Cerebellar nuclear complex (tissue), 1 donor: ENCODE measurements at places on chromosomes 13 and 19.

- no peak for DNase-seq
Observed at GRCh38 chr13:26653310-26653709, 95.8 kb downstream of the WASF3 start.

DNA sequence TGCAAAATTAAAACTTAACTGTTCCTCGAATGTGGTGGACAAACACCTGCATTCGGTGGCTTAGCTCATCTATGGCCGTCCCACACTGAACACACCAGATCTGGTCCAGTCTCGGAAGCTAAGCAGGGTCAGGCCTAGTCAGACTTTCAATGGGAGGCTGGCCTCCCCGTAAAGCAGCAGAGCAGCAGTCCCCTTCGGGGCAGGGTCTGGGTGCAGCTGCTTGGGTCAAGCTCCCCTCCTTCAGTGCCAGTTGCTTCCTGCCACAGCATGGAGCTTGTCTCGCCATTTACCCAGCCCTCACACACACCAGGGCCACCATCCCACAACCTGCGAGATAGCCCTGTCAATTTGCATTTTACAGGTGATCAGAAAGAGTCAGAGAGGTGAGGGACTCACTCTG is 93.2 kb downstream of the TUBA3C start:
- DNase-seq: no peak

DNA sequence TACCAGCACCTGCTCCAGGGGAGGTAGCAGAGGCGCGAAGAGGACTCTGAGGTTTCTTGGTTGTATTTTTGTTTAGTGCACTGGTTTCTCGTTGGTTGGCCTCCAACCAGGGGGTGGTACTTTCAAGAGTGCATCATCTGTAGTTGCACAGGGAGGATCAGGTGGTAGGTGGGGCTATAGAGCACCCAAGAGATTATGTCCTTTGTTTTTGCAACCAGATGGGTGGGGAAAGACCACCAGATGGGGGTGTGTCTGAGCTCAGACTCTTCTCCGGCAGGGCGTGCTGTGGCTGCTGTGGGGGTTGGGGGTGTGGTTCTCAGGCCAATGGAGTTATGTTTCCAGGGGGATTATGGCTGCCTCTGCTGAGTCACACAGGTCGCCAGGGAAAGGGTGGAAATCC is 254.4 kb upstream of the KLF12 start:
- DNase-seq: no peak

- DNase-seq: no peak
Observed at GRCh38 chr19:16199275-16199932, 1.7 kb downstream of the AP1M1 start.

- DNase-seq: no peak
Observed at GRCh38 chr13:51229731-51230130, 7.5 kb downstream of the FAM124A start.

GRCh38 chr13:49421391-49421790 is 22.5 kb downstream of the CAB39L start:
- DNase-seq: no peak

- DNase-seq: no peak
Observed at GRCh38 chr13:106523576-106523975, 11.9 kb downstream of the EFNB2 start.

GRCh38 chr19:28685802-28686201 is 527.1 kb downstream of the UQCRFS1 start:
- DNase-seq: no peak

- no peak for DNase-seq
Observed at GRCh38 chr19:15195371-15196334, 5.1 kb downstream of the NOTCH3 start.

- DNase-seq: no peak
Observed at GRCh38 chr13:33261387-33262061, 24.0 kb downstream of the STARD13 start.

DNA sequence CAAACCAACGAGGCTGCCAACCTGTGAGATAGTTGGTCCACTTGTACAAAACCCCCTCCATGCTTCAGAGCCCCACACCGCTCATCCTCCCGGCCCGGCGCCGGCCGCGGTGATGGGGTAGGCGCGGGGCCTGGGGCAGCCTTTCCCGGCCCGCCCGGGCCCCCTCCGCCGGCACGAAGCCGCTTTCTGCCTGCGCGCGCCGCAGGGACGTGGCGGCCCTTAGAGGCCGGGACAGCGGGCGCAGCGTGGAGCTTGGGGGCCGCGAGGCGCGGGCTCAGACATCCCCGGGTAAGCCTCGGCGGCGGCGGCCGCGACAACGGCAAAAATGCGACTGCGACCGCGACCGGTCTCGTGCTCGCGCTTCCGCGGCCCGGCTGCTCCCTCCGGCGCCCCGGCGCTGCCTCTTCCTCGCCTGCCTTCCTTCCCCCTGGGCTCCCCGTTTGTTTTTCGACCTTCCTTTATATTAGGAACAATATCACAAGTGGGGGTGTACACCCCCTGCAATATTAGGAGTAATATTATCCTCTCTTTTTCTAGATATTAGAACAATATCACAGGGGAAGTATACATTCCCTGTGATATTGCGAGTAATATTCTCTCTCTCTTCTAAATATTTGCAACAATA is 53.9 kb upstream of the CEACAM21 start:
- no peak for DNase-seq

GRCh38 chr19:5367530-5368133 is 27.0 kb upstream of the PTPRS start:
- no peak for DNase-seq

DNA sequence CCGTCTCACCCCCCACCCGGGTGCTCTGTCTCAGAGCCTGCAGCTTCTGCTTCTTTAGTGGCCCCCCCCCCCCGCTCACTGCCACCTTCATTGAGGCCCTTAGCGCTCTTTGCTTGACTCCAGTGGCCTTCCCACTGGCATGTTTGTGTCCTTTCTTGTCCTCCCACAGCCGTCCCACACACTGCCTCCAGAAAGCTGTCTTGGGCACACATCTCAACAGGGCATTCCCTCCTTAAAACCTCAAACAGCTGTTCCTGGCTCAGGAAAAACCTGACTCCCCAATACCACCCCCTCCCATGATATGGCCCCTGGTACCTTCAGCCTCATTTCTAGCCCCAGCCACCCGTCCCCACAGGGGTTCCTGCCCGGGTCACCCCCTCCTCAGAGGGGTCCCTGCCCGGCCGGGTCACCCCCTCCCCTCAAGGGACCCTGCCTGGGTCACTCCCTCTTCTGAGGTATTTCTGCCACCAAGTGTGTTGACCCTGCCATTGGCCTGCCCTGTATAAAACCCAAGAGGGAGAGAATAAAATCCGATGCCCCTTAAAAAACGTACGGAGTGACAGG is 8.9 kb downstream of the B3GLCT start:
- no peak for DNase-seq

- DNase-seq: no peak
Observed at GRCh38 chr13:51283371-51283770, 56.1 kb upstream of the SERPINE3 start.

DNA sequence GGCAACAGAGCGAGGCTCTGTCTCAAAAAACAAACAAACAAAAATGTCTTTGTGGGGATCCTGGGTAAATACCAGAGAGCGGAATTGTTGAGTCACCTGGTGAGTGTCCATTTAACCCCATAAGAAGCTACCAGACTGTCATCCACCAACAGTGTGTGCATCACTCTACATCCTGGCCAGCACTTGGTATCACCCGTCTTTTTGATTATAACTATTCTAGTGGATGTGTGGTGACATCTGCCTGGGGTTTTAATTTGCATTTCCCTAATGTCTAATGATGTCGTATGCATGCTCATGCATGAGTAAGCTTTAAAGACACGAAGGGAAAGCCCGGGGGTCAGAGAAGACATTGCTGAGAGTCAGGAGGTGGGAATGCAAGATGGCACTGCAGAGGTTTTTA is 126.7 kb upstream of the MRI1 start:
- no peak for DNase-seq

GRCh38 chr19:19181488-19181998 is 10.4 kb downstream of the BORCS8 start:
- DNase-seq: no peak

DNA sequence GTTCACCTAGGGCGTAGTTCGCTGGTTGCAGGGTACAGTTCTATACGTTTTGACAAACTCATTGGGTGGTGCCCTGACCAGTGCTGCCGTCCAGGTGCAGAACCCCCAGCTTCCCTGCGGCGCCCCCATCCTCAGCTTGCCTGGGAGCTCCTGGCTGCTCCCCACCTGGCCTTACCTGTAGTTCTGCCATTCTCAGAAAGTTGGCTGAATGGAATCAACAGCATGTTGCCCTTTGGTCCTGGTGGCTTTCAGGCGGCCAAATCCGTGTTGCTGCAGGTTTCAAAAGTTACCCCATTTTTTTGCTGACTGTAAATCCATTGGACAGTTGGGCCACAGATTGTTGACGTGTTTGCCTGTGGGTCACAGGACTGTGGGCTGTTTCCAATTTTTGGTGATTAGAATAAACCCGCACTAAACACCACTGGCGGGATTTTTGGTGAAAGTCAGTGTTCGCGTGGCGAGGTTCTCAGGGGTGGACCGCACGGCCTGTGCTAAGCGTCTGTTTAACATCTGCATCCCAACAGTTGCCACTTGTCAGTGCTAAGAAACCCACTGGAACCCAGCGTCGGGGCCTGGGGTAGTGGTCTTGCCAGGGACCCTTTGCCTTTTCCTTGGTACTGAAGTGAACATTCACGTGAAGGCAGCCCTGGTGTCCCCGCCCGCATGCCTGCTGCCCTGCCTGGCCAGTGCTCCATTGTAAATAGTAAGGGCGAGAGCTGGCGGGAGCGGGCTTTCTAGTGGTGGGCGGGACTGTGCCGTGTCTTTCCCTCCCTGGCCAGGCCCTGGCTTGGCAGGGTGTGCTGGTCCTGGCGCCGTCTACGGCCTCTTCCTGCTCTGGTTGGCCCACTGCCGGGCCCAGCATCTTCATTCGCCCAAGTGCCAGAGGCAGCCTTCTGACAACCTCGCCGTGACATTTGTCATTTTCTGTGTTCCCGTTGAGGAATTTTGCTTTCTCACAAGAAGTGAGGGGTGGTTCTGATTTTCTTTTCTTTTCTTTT is 3.3 kb downstream of the DOT1L start:
- DNase-seq: peak; percentile 22

GRCh38 chr19:52492994-52493470 is 34.4 kb upstream of the ZNF808 start:
- no peak for DNase-seq

DNA sequence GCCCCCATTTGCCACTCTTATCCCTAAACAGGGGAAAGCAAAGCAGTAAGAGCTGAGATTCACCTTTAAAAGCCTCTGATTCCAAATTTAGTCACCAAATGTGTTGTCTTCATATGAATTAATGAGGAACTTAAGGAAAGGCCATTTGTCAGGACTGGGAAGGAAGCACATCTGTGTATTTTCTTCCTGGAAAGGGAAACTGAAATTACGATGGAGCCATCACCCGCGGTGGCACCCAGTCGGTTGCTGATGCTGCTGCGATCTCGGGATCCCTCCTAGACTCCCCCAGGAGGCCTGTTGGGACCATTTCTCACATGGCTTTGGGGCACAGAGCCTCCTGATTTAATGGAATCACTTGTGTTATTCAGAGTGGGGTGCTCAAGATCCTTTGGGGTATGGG is 7.4 kb upstream of the IL4I1 start:
- no peak for DNase-seq

DNA sequence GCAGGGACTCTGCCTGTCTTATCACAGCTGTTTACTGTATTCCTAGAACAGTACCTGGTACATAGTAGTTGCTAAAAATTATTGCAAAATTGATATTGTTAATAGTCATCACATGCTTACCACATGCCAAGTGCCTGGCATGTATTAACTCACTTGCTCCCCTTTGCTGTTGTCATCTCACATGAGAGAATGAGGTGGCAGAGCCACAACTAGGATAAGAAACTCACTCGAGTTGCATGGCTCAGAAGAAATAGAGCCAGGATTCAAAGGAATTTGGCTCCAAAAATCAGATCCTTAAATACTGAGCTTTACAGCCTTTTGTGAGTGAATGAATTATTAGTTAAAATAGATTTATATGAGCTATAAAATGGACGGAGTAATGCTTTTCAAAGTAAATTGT is 42.6 kb downstream of the B3GLCT start:
- no peak for DNase-seq

GRCh38 chr13:21243045-21243897 is 66.8 kb downstream of the MRPL57 start:
- DNase-seq: no peak

- peak; percentile 66 for DNase-seq
Observed at GRCh38 chr19:51318687-51319648, 7.5 kb downstream of the IGLON5 start.

DNA sequence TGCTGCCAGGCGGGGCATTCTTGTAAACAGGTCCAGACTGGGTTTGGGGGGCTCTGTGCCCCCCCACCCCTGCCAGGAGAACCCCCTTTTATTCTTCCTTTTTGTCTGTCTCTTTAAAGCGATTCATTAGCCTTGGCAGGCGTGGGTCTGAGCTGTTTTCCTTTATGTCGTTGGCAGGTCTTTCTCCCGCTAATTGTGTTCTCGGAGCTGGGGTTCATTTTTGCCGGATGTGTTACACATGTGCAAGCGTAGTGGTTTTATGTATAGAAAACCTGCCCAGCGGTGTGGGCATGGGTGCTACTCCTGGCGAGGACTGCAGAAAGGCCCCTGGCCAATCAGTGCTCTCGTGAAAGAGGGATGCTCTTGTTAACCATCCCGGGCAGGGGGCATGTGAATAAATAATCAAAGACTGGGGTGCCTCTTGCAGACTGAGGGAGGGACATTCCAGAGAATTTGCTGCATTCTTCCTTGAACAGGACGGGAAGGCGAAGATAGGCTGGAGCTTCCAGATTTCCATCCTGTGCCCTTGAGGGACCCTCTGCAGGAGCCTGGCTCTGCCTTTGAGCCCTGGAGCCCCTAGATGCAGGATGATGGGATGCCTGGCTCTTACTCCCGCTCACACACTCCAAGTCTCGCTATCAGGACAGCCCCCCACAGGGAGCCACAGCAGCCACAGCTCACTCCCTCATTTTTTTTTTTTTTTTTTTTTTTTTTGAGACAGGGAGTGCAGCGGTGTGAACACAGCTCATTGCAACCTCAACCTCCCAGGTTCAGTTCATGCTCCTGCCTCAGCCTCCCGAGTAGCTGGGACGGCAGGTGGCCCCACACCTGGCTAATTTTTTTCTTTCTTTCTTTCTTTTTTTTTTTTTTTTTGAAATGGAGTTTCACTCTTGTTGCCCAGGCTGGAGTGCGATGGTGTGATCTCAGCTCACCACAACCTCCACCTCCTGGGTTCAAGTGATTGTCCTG is 14.1 kb downstream of the CARM1 start:
- DNase-seq: no peak

- no peak for DNase-seq
Observed at GRCh38 chr13:59879281-59879680, 284.4 kb downstream of the DIAPH3 start.

DNA sequence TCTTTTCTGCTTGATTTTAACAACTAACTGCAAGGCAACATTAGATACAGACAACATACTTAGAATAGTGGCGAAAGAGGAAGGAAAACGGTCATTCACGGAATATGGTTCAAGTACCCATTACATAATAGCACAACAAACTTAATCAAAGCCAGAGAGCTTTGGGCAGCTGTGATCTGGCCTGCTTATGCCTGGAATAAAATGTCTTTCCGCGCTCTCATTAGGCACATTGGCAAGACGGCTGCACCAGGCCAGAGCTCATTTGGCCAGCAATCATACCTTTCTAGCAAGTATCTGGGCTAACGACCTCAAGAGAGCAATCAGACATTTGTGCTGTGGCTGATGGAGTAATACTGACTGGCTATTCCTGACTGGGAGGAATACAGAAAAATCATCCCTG is 112.8 kb downstream of the NALCN start:
- DNase-seq: no peak

GRCh38 chr13:113560645-113561416 is 23.7 kb upstream of the TFDP1 start:
- DNase-seq: no peak
